Posterior vena cava (tissue), 2 donors: ENCODE measurements at places on chromosomes 3 and 15. TPM values are rescaled to one million over a fixed set of nuclear protein-coding genes. Genes with fewer than 3 reads are reported as not detected.

Gene GOLGA8S
- total RNA-seq, result 0.38 TPM

DNA sequence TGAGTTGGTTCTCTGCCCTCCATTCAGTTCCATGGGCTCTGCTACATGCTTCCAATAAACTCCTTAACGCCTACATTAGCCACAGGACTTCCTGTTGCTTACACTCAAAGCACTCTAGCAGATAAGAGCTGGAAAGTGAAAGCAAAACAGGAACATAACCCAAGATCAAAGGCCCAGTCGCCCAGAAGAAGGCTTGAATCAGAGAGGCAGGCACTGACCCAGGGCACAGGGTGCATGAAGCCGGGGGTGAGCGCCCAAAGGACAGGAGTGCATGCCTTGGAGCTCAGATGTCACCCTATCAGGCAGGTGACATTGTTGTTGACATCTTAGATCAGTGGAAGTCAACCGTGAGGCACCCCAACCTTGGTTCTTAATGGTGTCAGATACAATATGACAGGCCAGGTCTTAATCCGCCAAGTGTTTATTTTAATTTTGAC is 235.1 kb downstream of the UACA start:
- DNase-seq, result no peak

DNA sequence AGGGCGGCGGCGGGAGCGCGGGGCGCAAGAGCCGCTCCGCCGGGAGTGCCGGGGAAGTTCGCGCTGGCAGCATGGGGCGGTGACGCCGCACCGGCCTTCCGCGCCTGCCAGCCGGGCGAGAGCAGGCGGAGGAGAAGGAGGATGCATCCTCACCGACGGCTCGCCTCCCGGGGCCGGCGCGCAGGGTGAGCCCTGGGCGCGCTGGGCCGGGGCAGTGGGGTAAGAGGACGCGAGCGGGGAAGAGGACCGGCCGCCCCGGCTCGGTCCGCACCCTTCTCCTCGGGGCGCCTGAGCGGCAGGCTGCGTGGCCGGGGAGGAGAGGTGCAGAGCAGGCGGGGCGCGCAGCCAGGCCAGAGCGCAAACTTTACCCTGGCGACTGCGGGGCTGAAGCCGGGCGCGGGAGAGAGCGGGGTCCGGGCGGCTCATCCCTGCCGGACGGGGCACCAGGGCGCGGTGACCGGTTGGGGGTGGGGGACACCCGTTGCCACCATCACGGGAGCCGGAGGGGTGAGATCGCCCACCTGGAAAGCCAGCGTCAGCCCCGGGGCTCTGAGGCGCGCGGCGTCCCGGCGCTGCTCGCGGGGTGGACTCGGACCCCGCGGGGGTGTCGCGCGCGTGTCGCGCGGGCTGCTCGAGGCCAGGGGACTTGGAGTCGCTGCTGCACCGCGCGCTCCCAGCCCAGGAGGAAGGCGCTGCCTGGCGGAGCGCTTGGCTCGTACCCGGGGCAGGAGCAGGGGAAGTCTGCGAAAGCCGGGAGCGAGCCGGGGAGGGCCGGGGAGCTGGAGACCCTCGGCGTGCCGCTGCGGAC is 542 bp downstream of the GABRA5 start:
- no peak for DNase-seq

- no peak for DNase-seq
Observed at GRCh38 chr3:59300733-59301132, 250.9 kb upstream of the CFAP20DC start.

GRCh38 chr3:190117981-190118380 is 2.7 kb downstream of the P3H2 start:
- DNase-seq, result no peak
